ENCODE measurements at places on chromosomes 6 and 20.
A peak's percentile ranks its signal among the peaks of the same experiment; 100 is the strongest.

DNA sequence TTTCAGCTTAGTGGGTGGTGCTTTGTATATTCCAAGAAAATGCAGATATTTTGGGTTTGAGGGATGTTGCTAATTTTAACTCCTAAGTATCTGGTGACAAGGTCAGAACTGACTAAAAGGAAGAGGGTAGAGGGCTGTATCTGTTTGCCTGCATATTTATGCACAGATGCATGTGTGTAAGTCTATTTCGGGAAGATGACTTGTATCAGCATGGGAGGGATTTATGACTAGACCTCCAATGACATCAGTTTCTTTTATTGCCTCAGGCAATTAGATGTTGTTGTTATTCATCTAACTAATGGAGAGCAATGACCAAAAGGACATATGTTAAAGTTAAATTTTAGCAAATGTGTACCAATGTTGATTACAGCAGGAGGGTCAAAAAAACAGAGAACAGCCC lies 734.3 kb downstream of the QKI start:
- no peak for DNase-seq

GRCh38 chr20:38987777-38988176 lies 25.6 kb downstream of the DHX35 start:
- no peak for DNase-seq

DNA sequence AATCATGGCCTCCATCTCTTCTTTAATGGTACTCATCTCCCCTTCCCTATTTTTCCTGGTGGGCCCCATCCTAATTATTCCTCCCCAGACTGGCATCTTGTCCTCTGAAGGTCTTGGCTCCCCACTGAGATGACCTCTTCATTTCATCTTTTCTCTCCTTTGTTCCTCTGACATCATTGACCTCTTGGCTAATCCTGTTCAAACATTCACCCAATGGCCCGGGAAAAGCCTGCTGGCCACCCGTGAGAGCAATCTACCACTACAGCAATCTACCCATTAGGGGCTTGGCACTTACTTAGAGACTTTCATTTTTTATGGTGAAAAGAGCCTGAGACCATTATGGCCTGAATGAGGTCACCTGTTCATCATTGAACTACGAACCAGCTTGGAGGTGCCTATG lies 130.8 kb downstream of the DNAH8 start:
- no peak for DNase-seq

- no peak for DNase-seq
Observed at GRCh38 chr6:155340464-155341129, 26.3 kb upstream of the TFB1M start.

GRCh38 chr6:45676380-45676779 lies 298.6 kb upstream of the SUPT3H start:
- no peak for DNase-seq

DNA sequence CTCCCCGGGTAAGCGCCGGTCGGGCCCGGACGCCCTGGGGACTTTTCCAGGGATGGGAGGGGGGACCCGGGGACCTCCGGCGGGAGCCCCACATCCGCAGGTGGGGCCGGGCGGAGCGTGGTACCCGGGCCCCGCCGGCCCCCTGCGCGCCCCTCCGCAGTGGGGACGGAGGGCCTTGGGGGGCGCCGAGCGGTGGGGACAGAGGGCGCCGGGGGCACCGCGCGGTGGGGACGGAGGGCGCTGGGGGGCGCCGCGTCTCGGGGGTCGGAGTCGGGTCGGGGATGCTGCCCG lies 270 bp downstream of the PLEKHG1 start:
- DNase-seq: no peak

DNA sequence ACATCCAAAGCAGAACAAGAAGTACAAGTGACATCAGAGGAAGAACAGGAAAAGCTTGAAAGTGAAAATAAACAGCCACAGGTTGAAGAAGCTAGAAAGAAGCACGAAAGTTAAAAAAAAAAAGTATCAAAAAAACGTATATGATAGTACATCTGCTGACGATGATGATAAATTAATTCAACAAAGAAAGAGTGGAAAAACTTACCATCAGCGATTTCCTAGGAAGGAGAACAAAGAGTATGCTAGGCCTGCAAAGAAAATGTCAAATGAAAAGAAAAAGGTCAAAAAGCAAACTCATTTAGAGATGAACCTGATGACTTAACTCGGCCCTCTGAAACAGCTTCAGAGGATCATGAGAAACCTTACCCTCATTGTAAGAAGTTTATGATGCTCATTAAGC lies 3.7 kb downstream of the SAYSD1 start:
- DNase-seq: no peak

GRCh38 chr6:39166189-39166911 lies 51.4 kb upstream of the SAYSD1 start:
- DNase-seq: peak; percentile 73

DNA sequence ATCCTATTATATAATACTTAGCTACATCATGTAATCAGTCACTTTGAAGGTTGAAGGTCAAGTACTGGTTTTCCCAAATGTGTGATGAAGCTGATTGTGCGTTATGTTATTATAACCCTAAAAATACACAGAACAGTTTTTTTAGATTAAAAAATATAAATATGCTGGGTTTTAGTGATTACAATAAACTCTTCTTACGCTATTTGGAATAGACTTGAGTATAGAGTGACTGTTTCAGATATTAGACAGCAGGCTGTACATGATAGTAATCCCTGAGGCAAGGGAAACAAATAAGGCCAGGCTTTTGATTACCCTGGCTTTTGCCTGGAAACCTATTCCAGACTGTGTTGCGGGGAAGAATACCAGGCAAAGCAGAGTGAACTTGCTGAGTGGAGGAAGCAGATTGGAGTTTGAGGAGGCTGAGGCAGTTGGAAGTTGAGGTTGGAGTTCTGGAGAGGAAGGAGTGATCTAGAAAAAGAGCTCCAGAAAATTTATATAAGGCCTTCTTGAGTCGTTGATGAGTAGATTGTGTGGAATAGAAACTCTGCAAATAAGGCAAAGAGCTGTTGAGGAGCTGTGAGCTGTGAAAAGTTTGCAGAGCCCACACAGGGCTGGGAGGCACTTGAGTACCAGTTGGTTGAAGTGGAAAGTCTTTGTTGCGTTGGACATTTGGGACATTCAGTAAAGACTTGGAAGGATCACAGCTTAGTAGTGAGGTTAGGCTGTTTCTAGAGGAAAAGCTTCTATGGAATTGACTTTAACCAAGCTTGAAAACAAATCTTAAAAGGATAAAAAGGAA lies 26.4 kb downstream of the MAP3K4 start:
- DNase-seq: no peak

GRCh38 chr6:15366003-15366535 lies 120.2 kb downstream of the JARID2 start:
- peak; percentile 77 for DNase-seq

DNA sequence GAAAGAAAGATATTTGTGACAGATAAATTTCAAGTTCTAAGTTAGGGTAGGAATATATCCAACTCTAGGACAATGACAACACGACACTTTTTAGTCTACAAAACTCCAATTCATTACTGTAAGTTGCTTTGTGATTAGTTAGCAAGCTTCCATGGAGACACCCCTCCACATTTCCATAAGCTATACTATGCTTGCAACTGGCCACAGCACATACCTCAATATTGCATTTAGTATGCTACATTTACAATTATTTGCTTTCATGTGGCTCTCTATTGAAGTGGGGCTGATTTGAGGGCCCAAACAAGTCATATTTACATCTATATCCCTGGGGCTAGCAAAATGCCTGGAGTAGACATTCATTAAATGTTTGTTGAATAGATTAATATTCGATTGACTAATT lies 129.3 kb downstream of the HACE1 start:
- no peak for DNase-seq

GRCh38 chr20:33400812-33401183 lies 521 bp downstream of the CDK5RAP1 start:
- DNase-seq: no peak

DNA sequence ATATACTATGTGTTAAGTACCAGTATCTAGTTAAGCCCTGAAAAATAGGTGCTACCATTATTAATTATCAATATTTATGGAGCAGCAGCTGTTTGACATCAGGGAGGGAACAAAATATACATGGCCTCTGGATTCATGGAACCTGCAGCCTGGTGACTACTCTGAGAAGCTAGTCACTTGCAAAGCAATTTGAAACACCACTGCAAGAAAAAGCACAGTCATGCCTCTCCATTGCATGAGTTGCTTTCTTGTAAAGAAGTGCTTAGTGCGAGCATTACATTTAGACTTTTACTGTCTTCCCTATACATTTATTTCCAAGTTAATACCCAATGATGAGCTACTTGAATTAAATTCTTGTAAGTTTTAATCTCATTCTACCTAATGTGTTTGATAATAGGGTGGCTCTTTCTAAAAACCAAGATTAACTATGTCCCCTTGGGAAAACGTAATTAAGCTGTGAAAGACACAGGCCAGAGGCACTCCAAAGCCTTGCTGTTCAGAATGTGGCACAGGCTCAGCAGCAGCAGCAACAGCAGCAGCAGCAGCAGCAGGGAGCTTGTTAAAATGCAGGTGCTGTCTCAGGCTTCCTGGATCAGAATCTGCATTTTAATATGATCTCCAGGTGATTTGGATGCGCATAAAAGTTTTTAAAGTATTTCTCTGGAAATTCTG lies 83.6 kb downstream of the PFDN4 start:
- DNase-seq: no peak

DNA sequence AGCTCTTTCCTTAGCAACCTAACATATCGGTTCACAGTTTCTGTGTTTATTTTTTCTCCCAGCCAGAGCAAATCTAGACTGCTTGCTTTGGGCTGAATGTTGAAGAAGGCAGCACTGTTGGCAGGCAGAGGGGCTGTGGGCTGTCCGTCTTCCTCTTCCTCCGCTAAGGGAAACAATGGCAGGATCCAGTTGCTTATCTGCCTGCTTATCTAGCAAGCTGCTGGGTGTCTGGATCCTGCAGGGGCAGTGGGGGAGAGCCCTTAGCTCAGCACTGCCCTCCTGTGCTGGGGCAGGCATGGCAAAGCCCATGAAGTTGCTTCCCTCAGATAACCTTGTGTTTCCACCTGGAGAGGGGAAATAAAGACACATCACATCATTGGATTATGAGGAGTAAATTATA lies 92.7 kb upstream of the CD93 start:
- no peak for DNase-seq

GRCh38 chr6:169725125-169726048 lies 1.1 kb upstream of the PHF10 start:
- DNase-seq: no peak

- DNase-seq: no peak
Observed at GRCh38 chr6:24306936-24307335, 50.9 kb downstream of the DCDC2 start.

GRCh38 chr6:16810411-16810810 lies 49.2 kb upstream of the ATXN1 start:
- no peak for DNase-seq

DNA sequence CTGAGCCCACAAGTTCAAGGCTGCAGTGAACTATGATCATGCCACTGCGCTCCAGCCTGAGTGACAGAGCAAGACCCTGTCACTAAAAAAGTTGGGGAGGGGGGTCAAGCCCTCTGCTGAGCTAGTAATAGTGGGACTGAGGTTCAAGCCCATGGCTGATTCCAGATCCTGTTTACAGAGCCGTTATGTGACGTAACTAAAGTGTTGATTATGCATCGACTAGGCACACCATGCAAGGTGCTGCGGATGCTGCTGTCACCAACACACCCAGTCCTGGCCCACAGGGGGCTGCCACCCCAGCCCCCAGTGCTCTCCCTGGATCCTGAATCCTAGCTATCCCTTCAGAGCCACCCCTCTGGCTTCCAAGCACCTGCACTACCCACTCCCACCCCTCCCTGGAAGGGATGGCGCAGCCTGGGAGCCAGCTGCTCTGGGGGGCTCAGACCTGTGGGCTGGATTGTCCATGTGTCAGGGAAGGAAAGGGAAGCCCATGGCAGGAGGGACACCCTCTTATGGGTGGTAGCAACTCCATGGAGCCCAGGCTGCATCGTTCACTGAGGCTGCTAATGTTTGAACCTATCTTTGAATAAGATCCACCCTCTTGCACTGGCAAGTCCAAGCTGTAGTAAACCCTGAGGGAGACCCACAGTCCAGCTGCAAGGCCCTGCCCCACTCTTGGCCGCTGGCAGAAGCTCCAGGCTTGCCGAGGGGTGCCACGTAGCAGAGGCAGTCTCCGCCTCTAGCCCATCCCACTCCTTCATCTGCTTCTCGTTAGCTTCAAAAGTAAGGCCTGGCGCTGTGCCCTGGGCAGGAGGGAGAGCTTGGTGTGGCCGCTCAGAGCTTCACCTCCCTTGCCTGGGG lies 95.0 kb downstream of the SNX5 start:
- DNase-seq: peak; percentile 84

DNA sequence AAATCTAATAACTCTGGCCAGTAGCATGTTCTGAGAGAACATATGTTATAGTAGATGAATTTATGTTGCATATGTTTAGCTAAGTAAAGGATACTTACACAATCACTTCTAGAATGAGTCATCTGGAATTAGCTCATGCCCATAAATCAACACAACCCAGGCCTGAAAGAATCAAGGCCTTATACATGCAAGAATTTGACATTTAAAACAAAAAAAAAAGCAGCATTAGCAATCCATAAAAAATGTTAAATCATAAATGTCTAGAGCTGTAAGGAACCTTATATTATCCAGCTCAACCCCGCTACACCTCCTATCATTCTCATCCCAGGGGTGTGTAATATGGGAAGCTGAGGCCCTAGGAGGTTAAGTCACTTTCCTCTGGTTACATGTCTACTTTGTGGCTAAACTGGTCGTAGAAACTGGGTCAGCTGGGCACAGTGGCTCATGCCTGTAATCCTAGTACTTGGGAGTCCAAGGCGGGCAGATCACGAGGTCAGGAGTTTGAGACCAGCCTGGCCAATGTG lies 105.2 kb upstream of the CARMIL1 start:
- DNase-seq: peak; percentile 95

- DNase-seq: no peak
Observed at GRCh38 chr6:139395891-139396301, 21.4 kb upstream of the CITED2 start.

- DNase-seq: no peak
Observed at GRCh38 chr6:14212020-14212419, 94.4 kb downstream of the CD83 start.

- DNase-seq: no peak
Observed at GRCh38 chr6:134936476-134936875, 13.4 kb downstream of the ALDH8A1 start.

DNA sequence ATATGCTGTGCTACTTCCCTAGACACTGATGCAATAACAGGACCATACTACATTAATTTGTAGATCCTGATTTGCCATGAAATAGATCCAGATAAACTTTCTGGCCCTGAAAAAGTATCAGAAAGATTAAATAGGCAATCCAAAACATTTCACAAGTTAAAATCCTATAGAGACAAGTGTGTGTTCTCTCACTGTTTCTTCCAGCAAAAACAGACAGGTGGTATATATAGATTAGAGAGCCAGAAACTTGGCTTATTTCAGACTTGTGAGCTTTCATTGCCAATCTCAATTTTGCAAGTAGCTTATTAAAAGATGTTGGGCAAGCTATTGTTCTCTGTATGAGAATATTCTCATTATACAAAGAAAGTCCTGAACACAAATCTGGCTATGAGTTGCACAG lies 289.1 kb upstream of the MANEA start:
- DNase-seq: no peak

GRCh38 chr20:18225632-18226031 lies 62.7 kb upstream of the ZNF133 start:
- no peak for DNase-seq

GRCh38 chr6:134948691-134949090 lies 1.2 kb downstream of the ALDH8A1 start:
- no peak for DNase-seq

- no peak for DNase-seq
Observed at GRCh38 chr6:150635906-150636514, 36.3 kb downstream of the PLEKHG1 start.

Measured in COLO829 (cell line).